ENCODE measurements at places on chromosomes 6 and 20.
A peak's percentile ranks its signal among the peaks of the same experiment; 100 is the strongest.

GRCh38 chr6:17705778-17706579, 746 bp downstream of the NUP153 start:
- DNase-seq: peak; percentile 48

- peak; percentile 94 for DNase-seq
Observed at GRCh38 chr6:24721461-24722215, 2.7 kb upstream of the C6orf62 start.

DNA sequence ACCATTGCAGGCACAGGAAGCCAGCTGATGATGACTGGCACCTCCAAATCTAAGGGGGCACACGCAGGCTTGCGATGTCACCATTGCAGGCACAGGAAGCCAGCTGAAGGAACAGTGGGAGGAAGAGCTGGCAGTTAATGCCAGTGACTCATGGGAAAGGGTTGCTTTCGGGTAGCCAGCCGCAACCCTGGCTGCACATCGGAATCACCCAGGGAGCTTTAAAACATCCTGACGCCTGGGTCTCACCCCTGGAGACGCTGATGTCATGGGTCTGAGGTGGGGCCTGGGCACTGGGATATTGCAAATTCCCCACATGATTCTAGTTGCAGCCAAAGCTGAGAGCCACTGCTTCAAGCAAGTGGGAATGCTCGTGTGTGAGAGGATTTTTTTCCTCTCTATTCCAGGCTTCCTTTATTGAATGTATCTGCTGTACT, 16.1 kb upstream of the CCN6 start:
- no peak for DNase-seq

GRCh38 chr6:75349262-75349984, 64.8 kb upstream of the TMEM30A start:
- DNase-seq: no peak

Data from activated naive CD4-positive, alpha-beta T cell (primary cell).